B cell (primary cell): ENCODE measurements at places on chromosomes 2 and 18. TPM values are rescaled to one million over a fixed set of nuclear protein-coding genes. Genes with fewer than 3 reads are reported as not detected.

GRCh38 chr2:102143450-102143985 lies 972 bp downstream of the IL1R1 start:
- H3K4me1 ChIP-seq = peaks cover 8% of the 10 kb centered on the region
- H3K4me3 ChIP-seq = no peak overlapping the region
- H3K27ac ChIP-seq = no peak overlapping the region
- H3K27me3 ChIP-seq = peaks cover 12% of the 10 kb centered on the region

DNA sequence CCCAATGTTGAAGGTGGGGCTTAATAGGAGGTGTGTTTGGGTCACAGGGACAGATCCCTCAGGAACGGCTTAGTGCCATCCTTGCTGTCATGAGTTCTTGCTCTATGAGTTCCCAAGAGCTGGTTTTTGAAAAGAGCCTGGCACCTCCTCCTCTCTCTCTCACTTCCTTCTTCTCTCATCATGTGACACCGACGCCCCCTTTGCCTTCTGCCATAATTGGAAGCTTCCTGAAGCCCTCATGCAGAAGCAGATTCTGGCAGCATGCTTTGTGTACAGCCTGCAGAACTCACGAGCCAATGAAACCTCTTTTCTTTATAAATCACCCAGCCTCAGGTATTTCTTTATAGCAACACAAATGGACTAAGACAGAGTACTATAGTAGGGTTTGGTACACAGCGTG lies 100.4 kb upstream of the SH3BP4 start:
- H3K36me3 ChIP-seq = no peaks in the 10 kb centered on the region
- H3K27me3 ChIP-seq = no peaks in the 10 kb centered on the region
- H3K27ac ChIP-seq = no peak overlapping the region
- no peaks in the 10 kb centered on the region for H3K4me1 ChIP-seq
- no peak overlapping the region for H3K4me3 ChIP-seq
- DNase-seq = no peak

- no peak for DNase-seq
- H3K27me3 ChIP-seq = no peaks in the 10 kb centered on the region
Measured at GRCh38 chr2:230634146-230634545, 78.5 kb upstream of the CAB39 start.

GRCh38 chr2:30265052-30266015 lies 34.0 kb downstream of the LBH start:
- DNase-seq = no peak
- H3K36me3 ChIP-seq = peaks cover 2% of the 10 kb centered on the region
- peaks cover 64% of the 10 kb centered on the region for H3K4me1 ChIP-seq
- peak overlapping the region; percentile 90 for H3K27ac ChIP-seq
- H3K27me3 ChIP-seq = no peaks in the 10 kb centered on the region

The PRSS56 gene
- total RNA-seq = not detected in 2 replicates

DNA sequence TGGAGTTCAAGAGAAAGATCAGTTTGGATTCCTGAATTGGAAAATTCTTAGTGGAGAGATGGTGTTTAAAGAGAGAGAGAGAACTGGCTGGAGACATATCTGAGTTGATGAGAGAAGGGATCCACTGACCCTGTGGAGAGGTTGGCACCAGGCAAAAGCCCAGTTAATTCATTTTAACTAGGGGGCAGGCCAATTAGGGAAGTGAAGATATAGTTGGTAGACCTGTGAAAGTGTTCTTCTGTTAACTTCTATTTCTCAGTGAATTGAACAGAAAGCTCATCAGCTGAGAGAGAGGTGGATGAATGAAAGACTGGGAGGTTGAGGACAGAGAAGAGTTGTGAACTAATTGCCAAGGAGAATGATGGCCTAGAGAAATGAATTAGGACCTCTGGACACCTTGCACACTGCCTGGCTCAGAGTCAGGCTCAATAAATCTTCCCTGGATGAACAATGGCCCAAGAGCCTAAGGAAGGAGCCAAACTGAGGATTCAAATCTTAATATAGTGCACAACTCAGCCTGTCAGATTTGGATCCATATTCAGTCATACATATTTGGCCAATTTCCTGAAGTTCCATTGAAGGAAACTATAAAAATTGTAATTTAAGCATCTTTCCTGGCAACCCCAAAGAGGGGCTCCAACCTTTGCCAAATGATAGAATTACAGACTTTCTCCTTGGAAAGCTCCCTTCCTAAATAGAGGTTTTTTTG lies 82.2 kb upstream of the RMDN2 start:
- no peaks in the 10 kb centered on the region for H3K27me3 ChIP-seq
- no peaks in the 10 kb centered on the region for H3K4me1 ChIP-seq
- H3K4me3 ChIP-seq = no peak overlapping the region

DNA sequence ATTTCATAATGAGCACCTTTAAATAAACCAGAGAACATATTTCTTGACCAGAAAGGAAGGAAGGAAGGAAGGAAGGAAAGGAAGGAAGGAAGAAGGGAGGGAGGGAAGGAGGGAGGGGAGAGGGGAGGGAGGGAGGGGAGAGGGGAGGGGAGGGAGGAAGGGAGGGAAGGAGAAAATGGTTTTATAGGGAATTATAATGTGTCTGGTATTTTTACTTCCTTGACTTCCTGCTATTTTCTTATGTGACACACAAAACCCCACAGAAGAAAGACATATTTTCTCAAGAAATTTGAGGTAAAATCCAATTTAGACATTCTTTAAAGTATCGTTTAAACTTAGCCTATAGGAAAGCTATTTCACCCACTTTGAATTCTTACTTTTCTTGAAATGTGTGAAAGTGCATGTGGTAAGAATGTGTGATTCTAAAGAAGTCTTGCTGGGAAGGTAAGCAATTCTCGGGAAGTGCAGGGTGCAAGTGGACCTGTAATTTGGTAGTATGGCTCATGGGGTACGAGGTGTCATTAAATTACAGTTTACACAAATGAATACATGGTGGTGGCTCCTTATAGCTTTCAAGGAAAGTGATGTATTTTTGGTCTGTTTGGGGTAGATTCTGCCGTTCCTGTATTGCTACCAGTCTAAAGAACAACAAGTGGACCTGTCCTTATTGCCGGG lies 18.0 kb downstream of the RNF125 start:
- DNase-seq = no peak
- peaks cover 15% of the 10 kb centered on the region for H3K36me3 ChIP-seq
- H3K4me1 ChIP-seq = peaks cover 8% of the 10 kb centered on the region
- H3K4me3 ChIP-seq = no peak overlapping the region
- H3K27me3 ChIP-seq = no peaks in the 10 kb centered on the region

DNA sequence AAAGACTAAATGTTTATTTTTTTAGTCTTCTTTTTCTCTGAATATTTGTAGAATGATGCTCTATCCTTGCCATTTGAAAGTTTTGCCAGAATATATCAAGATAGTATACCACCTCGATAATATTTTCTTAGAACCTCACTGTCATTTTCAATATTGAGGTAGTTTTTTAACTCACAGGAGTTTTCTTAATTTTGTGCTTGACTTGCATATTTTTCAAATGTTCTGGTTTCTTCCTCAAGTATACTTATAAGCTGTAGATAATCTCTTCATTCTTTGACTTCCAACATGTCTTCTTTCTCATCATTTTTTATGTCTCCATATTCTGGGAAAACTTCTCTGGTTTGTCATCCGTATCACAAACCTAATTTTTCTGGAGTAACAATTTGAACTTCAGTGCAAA lies 559.6 kb downstream of the ARHGAP15 start:
- no peak overlapping the region for H3K4me3 ChIP-seq
- peaks cover 6% of the 10 kb centered on the region for H3K36me3 ChIP-seq
- no peak overlapping the region for H3K27ac ChIP-seq
- H3K27me3 ChIP-seq = no peaks in the 10 kb centered on the region

GRCh38 chr2:183607995-183608394 lies 483.8 kb downstream of the NUP35 start:
- H3K4me3 ChIP-seq = no peak overlapping the region
- H3K36me3 ChIP-seq = no peaks in the 10 kb centered on the region
- no peak for DNase-seq
- H3K27ac ChIP-seq = no peak overlapping the region
- H3K4me1 ChIP-seq = no peaks in the 10 kb centered on the region

The AOX1 gene
- total RNA-seq = 0.07 TPM in 1 of 2 replicates, not detected in the other

DNA sequence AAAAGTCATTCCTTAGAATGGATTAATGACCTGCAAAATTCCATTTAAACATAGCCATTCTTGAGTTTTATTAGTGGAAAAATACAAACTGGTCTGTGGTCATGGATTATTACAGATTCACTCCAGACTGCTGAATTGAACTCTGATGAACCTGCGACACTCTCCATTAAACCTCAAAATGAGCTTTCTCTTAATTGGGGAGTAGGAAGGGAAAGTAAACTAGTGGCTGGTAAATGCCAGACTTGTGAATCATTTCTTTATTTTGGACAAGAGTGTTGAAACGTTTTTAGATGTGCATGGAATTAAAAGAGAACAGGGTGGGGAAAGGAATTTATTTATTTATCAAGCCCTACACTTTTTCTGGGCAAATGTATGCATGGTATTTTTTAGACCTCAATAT lies 321.2 kb upstream of the FANCL start:
- no peaks in the 10 kb centered on the region for H3K36me3 ChIP-seq
- H3K27ac ChIP-seq = no peak overlapping the region
- H3K4me1 ChIP-seq = no peaks in the 10 kb centered on the region
- no peak overlapping the region for H3K4me3 ChIP-seq
- no peak for DNase-seq
- no peaks in the 10 kb centered on the region for H3K27me3 ChIP-seq

DNA sequence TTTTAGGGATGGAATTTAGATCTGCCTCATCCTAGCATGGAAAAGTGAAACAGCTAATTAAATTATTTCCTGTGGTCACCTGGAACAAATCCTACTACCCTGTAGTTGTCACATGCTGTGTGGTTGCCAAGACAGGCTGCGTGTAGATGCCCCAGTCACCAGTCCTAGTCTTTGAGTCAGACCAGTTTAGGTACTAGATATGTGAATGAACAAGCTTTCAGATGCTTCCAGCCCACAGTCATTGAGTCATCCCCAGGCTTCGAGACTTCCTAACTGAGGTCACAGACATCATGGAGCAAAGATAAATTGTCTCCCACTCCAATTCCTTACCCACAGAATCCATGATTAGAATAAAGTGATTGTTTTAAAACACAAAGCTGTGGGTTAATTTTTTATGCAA lies 35.8 kb upstream of the GRB14 start:
- no peak overlapping the region for H3K4me3 ChIP-seq
- no peaks in the 10 kb centered on the region for H3K27me3 ChIP-seq
- no peaks in the 10 kb centered on the region for H3K36me3 ChIP-seq
- no peaks in the 10 kb centered on the region for H3K4me1 ChIP-seq

DNA sequence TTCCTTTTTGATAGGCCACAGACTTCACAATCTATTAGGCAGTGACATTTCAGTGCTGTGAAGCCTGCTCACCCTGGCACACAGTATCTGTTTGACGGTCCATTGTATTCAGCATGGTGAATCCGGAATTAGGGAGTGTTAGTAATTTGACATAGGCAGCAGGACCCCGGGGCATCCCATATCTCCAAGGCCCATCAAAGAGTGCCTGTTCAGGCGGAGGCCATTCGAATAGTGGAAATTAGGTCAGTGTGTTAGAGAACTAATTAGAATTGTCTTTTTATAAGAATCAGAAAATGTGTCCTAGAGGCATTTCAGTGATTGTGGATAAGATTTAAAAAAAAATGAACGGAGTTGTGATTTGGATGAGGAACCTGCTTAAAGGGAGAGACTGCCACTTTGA lies 818.8 kb upstream of the SOX11 start:
- DNase-seq = no peak
- H3K27ac ChIP-seq = no peak overlapping the region

- no peaks in the 10 kb centered on the region for H3K27me3 ChIP-seq
- H3K36me3 ChIP-seq = no peaks in the 10 kb centered on the region
- peaks cover 70% of the 10 kb centered on the region for H3K4me1 ChIP-seq
- peak overlapping the region; percentile 69 for H3K27ac ChIP-seq
- DNase-seq = no peak
Measured at GRCh38 chr2:218882866-218883366, 2.3 kb downstream of the WNT10A start.

DNA sequence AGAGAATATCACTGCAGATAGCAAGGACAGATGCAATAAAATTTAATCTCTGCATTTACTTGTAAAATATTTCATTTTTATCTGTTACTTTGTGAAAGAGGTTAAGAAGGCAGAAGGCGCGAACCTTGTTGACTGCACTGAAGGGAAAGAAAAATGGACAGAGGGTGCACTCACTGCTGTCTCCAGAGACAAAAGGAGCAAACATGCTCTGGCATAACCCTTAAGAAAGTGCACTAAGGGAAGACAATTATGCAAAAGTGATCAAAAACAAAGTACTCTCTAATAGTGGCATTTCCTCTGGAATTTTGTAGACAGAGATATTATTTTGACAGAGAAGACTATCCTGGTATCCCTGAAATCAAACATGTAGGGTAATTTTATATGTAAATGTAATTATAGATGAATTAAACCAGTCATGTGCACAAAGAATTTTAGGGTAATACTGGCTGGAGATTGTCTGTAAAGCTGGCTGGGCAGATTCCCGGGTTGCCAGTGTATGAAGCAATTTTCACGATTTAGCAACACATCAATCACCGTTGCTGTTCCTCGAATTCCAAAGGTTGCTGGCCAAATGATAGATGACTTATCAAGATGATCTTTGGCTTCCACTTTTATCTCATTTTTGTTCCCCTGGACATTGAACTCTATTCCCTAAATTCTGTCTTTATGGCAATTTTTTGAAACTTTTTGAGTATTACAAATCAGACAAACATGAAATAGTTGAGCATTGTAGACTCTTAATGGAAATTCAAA lies 1176.9 kb downstream of the SUCLG1 start:
- H3K27ac ChIP-seq = no peak overlapping the region
- DNase-seq = no peak
- no peak overlapping the region for H3K4me3 ChIP-seq

GRCh38 chr2:179165356-179166000 lies 99.2 kb downstream of the SESTD1 start:
- H3K27ac ChIP-seq = no peak overlapping the region
- H3K27me3 ChIP-seq = no peaks in the 10 kb centered on the region
- peaks cover 31% of the 10 kb centered on the region for H3K36me3 ChIP-seq
- H3K4me3 ChIP-seq = no peak overlapping the region
- H3K4me1 ChIP-seq = peaks cover 3% of the 10 kb centered on the region

GRCh38 chr2:213238753-213239495 lies 45.3 kb upstream of the SPAG16 start:
- peak overlapping the region; percentile 45 for H3K27ac ChIP-seq
- DNase-seq = no peak
- no peaks in the 10 kb centered on the region for H3K36me3 ChIP-seq
- H3K4me1 ChIP-seq = peaks cover 29% of the 10 kb centered on the region

DNA sequence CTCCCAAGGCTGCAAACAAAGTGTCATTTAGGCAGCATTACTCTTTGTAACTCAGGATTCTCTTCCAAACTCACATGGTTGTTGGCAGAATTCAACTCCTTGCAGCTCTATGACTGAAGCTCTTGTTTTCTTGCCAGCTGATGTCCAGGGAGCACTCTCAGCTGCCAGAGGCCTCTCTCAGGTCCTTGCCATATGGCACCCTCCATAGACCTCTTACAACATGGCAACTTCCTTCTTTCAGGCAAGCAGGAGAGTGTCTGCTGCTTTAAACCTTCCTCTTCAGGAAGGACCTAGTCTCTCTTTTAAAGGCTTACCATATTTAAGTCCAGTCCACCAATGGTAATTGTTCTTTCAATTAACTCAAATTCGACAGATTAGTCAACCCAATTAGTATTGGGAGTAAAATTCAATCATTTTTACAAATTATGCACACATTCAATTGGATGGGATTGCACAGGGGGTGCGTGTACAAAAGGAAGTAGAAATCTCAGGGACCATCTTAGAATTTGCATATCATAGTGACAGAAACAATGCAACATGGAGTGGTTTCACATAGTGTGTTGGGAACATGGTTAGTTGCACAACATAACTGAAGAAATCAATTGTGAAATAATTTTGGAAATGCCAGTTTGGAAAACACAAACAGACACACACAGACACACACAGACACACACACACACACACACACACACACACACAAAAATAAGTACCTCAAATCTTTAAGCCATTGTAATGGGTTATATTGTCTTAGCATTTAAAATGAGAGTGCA lies 893.5 kb upstream of the ZEB2 start:
- peaks cover 25% of the 10 kb centered on the region for H3K4me1 ChIP-seq
- H3K27ac ChIP-seq = no peak overlapping the region
- no peak for DNase-seq
- no peaks in the 10 kb centered on the region for H3K36me3 ChIP-seq
- no peaks in the 10 kb centered on the region for H3K27me3 ChIP-seq
- H3K4me3 ChIP-seq = no peak overlapping the region

The ADD2 gene
- total RNA-seq = 21.7 and 22.3 TPM in 2 replicates
